ENCODE measurements at places on chromosomes 13 and 19.

GRCh38 chr19:15015946-15016542, 33.2 kb upstream of the CASP14 start:
- peak; percentile 47 for DNase-seq

GRCh38 chr19:39544911-39545310, 5.0 kb upstream of the EID2 start:
- DNase-seq = no peak

- no peak for DNase-seq
Observed at GRCh38 chr13:46738055-46738454, 58.9 kb downstream of the ESD start.

- DNase-seq = no peak
Observed at GRCh38 chr13:32752997-32753606, 166.8 kb downstream of the PDS5B start.

GRCh38 chr13:41706152-41706551, 248.8 kb downstream of the RGCC start:
- DNase-seq = no peak

GRCh38 chr13:31930490-31930889, 101.1 kb upstream of the FRY start:
- DNase-seq = no peak

DNA sequence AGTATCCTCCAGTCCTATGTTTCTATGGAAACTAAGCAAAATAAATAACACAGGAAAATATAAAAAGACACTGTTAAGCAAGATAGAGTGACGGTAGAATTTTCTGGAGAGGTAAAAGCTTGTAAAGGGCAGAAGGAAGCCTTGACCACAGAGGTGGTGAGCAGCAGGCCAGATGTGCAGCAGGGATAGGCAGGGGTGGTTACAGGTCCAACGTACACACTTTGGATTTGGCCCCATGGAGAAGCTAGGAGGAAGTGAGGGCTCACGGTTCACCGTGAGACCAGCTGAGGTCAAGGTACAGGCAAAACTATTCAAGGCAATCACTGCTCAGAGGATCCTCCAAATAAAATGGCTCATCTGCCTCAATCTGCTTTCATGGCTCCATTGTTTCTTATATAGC, 242.8 kb downstream of the B3GLCT start:
- no peak for DNase-seq

- DNase-seq = no peak
Observed at GRCh38 chr13:59978862-59979261, 184.9 kb downstream of the DIAPH3 start.

DNA sequence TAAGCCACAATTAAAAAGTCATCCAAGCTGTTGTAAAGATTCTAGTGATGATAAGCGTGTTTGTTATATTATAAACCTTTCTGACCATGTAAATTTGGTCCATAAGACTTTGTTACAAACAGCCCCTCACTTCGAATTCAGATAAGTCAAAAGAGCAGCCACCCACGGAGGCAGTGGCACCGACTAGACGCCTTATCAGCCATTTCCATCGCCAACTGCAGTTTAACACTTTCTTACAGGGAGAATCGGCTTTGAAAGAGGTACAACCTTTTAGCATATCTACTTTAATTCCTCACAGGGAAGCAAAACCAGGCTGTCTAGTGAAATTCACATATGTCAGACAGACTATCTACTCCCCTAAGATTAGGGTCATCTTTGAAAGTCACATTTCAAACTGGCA, 47.5 kb downstream of the SOX21 start:
- DNase-seq = no peak

DNA sequence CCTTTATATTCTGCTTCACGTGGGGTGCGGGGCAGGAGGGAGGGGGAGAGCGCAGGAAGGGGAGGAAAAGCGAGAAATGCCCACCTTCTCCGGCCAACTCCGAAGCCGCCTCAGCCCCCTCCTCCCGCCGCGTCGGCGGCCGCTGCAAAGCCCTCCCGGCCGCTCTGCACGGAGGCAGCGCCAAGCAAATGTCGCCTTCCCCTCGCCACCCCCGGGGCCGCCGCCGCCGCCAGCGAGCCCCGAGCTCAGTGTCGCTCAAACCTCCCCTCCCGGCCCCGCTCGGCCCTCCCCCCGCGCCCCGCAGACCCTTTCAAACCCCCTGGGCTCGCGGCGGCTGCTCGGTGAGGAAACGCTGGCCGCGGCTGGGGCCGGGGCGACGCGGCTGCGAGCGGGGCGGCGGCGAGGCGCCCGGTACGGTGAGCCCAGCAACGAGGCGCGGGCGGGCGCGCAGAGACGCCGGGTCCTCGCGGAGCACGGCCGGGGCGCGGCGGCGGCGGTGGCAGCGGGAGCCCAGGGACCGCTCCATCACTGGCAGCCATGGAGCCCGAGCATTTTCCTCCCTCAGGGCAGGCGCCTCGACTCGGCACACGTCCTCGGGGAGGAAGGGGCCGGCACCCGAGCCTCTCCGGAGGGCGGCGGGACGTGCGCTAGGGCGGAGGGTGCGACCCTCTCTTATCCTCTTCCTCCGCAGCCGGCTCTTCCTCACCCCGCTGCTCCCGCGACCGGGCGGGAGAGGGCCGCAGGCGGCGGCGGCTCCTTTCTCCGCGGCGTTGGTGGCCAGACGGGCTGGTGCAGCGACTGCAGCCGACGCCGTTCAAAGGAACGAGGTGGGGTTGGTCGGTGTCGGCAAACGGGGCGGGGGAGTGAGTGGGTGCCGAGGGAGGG, 463 bp upstream of the TSC22D1 start:
- no peak for DNase-seq

- no peak for DNase-seq
Observed at GRCh38 chr13:49023431-49023830, 47.7 kb downstream of the FNDC3A start.

- no peak for DNase-seq
Observed at GRCh38 chr19:7562646-7563393, 27.3 kb downstream of the PNPLA6 start.

DNA sequence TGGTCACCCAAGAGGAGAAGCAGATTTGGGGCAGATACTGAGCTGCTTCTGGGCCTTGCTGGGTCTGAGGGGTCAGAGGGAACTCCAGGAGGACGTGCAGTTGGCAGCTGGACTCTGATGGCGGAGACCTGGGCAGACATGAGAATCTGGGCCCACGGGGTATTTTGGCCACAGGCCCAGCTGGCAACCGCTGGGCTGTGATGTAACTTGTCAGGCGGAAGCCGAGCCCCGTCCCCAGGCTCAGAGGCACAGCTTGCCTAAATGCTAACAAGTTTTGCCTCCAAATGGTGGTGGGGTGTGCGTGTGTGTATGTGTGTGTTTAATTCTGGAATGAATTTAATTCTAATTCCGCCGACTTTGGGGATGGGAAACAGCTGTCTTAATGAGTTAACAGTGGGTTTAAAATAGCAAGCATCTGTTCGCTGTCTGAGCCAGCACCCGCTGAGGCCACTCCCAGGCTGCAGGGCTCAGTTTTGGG, 11.6 kb downstream of the ZNRF4 start:
- no peak for DNase-seq

DNA sequence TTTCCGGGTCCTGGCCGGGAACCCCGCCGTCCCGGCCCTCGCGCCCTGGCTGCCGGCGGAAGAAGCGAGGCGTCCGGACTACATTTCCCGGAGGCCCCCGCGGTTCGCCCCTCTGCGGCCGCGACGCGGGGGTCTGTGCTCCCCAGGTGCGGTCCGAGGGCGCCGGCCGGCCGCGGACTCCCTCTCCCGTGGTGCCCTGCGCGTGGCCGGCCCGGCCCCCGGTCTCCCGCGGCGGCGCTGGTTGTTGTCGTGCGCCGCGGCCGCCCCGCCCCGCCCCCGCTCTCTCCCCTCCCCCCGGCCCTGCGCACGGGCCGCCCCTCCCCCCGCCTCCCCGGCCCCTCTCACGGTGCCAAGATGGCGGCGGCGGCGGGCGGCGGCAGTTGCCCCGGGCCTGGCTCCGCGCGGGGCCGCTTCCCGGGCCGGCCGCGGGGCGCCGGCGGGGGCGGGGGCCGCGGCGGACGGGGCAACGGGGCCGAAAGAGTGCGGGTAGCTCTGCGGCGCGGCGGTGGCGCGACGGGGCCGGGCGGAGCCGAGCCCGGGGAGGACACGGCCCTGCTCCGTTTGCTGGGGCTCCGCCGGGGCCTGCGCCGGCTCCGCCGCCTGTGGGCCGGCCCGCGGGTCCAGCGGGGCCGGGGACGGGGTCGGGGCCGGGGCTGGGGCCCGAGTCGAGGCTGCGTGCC, at the start of gene KMT2B:
KMT2B (plus strand) TSS at position 339 of the 680 bp plus-strand sequence; CDS start at position 355, 16 bp downstream.
- DNase-seq = peak; percentile 95

DNA sequence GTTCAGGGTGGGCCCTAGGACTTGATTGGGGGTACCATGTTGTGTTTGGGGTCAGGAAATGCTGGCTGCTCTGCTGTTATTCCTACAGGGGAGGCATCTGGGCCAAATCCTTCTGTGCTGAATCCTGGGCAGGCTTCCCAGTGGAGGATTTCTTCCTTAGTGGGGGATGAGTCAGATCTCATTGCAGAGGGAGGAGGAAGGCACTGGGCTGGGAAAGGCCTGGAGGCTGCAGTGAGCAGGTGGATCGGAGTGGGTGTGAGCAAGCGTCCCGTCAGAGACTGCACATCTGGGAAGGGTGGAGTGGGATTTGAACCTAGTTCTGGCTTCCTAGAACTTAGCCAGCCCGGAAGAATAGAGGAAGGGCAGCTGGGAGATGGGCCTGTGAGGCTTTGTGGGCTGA, 11.5 kb downstream of the CCDC124 start:
- DNase-seq = no peak

GRCh38 chr13:77928909-77929308, 10.3 kb upstream of the EDNRB start:
- DNase-seq = no peak

DNA sequence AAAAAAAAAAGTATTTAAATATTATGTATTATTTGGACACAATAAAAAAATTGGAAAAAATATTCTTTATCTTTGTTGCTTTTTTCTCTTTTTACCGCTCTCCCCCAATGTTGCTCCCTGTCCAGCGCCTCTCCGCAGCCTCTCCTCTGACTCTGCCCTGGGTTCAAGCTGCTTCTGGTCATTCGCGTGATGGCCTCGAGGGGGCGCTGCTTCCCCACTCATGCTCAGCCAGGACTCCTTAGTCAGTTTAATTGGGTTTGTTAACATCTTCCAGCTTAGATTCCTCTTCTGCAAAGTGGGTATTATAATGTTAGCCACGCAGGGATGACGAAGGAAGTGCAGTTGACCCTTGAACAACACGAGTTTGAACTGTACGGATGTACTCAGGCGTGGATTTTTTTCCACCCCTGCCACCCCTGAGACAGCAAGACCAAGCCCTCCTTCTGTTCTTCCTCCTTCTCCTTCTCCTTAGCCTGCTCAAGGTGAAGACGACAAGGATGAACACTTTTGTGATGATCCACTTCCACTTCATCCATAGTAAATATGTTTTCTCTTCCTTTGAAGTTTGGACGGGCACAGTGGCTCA, 4.9 kb upstream of the NWD1 start:
- peak; percentile 39 for DNase-seq

- DNase-seq = no peak
Observed at GRCh38 chr13:24348797-24349515, 39.6 kb downstream of the C1QTNF9 start.

DNA sequence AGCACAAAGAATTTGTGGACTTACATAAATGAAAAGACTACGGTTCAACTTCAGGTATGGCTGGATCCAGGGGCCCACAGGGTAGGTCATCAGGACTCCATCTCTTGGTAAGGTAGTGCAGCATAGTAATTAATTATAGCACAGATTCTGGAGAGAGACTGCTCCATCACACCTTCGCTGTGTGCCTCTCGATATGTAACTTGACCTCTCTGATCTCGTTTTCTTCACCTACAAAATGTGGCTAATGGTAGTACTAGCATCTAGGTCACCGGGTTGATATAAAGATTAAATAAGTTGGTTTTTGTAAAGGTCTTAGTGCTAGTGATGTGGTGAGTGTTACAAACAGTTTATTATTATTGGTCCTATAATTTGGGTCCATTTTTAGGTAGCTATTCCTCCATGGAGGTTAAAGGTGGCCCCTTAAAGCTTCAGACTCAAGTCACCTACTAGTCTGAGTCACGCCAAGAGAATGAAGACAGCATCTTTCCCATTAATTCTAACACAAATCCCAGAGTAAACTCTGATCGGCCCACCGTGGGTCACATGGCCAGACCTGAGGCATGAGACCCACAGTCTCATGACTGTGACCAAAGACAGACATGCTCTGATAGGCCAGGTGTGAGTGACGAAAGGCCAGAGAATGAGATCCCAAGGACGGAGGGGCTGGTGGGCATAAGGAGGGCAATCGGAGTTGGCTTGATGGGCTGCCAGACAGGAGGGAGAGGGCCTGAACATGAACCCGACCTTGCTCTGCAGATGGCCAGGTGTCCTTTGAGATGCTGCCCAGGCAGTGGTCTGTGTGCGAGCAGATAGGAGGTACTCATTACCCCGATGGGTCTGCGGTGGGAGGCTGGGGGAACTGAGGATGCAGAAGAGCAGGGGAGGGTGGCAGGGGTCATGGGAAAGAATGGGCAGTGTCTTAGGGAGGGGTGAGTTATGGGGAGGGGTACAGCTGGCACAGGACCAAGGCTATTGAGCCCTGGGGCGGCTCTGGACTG, 18.3 kb upstream of the PSMD8 start:
- DNase-seq = no peak

GRCh38 chr13:107104631-107105030, 536.7 kb upstream of the ARGLU1 start:
- no peak for DNase-seq

- DNase-seq = no peak
Observed at GRCh38 chr13:51230477-51231105, 8.4 kb downstream of the FAM124A start.

DNA sequence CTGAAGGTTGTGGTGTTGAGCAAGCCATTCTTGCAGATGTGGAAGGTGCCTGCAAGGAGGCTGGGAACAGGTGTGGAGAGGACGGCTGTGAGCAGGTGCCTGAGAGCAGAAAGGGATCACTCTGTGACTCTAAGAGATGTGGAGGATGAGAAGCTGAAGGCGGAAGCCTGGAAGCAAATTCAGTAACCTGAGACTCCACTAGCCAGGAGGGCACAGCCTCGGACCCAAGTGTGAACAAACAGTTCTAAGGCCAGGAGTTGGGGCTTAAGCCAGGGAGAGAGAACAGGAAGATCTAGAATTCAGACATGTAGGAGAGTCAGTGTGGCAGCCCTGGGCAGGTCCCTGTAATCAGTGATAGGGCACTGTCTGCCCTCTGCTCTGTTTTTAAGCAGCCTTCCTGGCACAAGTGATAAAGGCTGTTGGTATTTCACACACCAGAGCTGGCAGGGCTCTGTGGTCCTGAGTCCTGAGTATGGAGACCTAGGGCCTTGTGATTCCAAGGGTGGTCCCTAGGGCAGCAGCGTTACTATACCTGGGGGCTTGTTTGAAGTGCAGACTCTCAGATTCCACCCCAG, 131.3 kb downstream of the SLC7A1 start:
- no peak for DNase-seq

Data from left kidney (tissue), 8 donors.